ENCODE measurements at places on chromosomes 1 and 21.

- no peak for DNase-seq
These were observed at the start of gene TMPRSS3 for GRCh38 chr21:42395905-42396651. Gene TMPRSS3, minus strand, starts transcription at chr21:42396052. Its CDS starts 635 bp downstream, at chr21:42395417.

DNA sequence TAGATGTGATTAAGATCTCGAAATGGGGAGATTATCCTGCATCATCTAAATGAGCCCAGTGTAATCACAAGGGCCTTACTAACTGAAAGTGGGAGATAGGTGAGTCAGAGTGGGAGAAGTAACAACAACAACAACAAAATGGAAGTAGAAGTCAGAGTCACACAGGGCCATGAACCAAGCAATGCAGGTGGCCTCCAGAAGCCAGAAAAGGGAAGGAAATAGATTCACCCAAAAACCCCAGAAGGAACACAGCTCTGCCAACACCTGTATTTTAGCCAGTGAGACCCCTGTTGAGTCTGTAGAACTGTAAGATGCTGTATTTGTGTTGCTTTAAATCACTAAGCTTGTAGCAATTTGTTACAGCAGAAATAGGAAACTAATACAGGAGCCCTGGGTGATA lies 4.1 kb downstream of the TAGLN2 start:
- DNase-seq, result no peak

DNA sequence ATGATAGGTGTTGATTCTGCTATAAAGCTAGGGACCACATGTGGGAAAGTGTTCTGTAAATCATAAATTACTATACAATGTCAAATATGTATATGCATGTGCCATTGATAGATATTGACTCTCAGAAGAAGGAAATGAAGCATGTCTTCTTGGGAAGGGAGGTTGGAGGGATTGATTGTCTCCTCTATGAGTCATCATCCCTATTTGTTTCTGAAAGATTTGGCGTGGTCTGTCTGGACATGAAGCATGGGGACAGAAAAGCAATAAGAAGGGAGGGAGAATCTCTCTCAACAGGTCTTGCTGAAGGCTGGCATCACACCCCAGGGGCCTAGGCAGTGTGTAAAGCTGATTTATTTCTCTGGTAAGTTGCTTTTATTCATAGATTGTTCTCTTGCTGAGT lies 98.0 kb upstream of the KCNJ6 start:
- DNase-seq, result no peak

GRCh38 chr21:21952566-21952965 lies 954.4 kb downstream of the NCAM2 start:
- DNase-seq, result no peak

DNA sequence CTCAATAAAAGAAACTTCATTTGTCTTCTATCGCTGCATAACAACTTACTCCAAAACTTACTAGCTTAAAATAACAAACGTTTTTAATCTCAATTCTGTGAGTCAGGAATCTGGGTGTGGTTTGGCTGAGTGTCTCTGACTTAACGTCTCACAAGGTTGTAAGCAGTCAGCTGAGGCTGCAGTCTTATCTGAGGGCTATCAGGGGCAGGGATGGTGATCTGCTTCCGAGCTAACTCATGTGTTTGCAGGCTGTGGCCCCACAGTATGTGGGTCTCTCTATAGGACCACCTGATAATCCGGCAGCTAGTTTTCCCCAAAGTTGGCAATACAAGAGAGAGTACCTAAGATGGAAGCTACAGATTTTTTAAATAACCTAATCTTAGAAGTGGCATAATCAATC lies 234.2 kb upstream of the FGGY start:
- no peak for DNase-seq
